H1 (cell line): ENCODE measurements at places on chromosomes 6 and 20. TPM values are rescaled to one million over a fixed set of nuclear protein-coding genes. Genes with fewer than 3 reads are reported as not detected.

HEY2 gene
- total RNA-seq, result 16.2 and 17.7 TPM in 2 replicates

CCN2 gene
- 105 and 107 TPM in 2 replicates for total RNA-seq

TRIM15 gene
- total RNA-seq, result 0.48 and 0.54 TPM in 2 replicates

PGK2 gene
- not detected in 2 replicates for total RNA-seq

OR2H2 gene
- not detected in 2 replicates for total RNA-seq

TMEM30A gene
- total RNA-seq, result 65.8 and 71.0 TPM in 2 replicates

CDSN gene
- total RNA-seq, result not detected in 2 replicates

SLC17A3 gene
- not detected in 2 replicates for total RNA-seq

TBXT gene
- 0.24 and 0.25 TPM in 2 replicates for total RNA-seq

BMP5 gene
- total RNA-seq, result not detected in 2 replicates

BMP7 gene
- total RNA-seq, result 7.2 and 9.2 TPM in 2 replicates

DNA sequence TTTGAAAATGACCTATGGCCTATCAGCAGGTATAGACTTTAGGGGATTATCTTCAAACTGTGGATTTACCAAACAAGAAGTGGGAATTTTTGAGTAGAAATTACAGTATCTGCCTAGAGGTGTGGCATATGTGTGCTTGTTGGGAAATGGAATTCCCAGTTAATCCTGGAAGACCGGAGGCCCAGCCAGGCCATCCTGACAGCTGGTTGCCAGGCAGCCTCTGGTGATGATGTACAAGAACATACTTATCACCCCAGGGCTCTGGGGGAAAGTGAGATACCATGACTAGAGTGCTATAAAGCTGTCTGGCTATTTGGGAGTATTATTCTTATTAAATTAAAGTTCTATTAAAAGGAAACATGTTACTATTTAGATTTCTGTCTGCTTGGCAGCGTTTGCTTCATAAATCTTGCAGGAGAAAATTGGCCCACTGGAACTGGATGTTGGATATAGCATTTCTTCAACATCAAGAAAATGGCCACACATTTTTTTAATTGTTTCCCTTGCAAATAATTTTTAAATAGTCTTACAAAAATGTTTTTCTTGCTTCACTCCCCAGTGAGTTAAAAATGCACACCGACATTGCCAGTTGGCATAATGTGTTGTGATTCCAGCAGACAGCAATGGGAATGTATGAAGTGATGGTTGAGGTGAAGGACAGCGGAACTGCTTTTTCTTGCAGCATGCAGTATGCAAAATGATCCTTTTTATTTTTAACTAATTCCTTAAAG, 187.8 kb downstream of the MYLK4 start:
- no peak for DNase-seq

GRCh38 chr6:156688620-156688971, 88.6 kb upstream of the ARID1B start:
- no peak for DNase-seq

- no peak for DNase-seq
These were observed 509.9 kb upstream of the ID4 start for GRCh38 chr6:19327241-19327640.

DNA sequence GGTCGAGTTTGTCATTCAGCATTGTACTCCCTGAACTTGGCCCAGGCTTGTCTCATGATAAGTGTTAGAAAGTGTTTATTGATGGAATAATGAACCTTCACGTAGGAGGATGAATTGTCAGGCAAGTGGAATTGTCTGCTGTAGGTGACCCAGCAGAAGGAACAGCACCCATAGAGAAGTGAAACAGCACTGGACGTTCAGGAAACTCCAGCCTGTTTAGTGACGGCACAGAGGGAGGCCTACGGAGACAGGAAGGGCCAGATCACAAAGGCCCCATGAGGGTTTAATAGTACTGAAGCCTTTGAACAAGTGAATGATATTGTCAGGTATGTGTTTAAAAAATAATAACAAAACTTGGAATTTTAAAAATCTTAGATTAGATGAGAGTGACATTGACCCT, 2.9 kb downstream of the STX11 start:
- no peak for DNase-seq

- DNase-seq, result no peak
These were observed 174.5 kb downstream of the CD83 start for GRCh38 chr6:14292119-14292518.

DNA sequence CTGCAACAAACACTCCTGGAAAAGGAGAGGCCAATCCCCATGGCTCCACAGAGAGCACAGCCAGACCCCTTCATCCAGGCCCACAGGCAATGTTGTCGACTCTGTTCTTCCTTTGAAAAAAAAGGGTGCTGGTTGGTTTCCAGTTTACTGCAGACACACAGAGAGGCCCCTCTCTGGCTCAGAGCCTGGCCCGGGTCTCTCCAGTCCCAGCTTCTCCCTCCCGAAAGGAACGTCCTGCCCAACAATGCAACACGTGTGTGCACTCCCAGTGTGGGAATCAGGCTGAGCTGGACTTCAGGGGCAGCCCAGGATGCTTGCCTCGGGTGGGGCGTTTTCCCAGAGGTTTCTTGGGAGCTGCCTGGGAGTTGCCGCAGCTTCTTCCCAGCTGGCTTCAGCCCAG, 4.5 kb upstream of the NKAIN4 start:
- DNase-seq, result no peak

DNA sequence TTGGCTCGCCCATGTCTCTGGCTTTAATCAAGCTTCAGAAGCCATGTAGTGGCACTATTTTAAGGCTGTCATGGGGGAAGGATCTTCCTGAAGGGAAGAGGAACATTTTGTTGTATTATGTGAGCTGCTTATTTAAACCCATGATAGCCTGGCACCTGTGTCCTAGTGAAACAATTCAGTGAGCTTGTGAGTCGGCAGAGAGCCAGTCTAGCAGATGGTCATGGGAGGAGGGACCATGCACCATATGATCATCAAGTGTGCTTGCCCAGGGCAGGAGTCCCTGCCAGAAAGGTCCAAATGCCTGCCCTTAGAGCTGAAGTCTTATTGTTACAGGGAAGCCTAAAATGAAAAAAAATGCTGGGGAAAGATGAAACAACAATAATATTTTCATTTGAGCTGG, 132.9 kb downstream of the PRDM13 start:
- DNase-seq, result no peak

DNA sequence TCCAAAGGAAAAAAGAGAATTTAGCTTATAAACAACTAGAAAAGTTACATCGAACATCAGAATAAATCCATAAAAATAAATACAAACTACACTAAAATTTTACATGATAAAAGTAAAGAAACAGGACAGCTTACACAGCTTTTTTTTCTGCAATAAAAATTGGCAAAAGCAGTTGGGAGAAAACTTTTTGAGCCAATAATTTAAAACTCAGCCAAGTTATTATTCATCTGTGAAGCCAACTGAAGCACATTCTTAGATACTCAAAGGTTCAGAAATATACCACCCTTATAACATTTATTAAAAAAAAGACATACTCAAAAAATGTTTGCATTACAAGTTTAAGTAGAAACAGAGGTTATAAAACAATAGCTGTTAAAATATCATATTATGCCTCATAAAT, 23.7 kb upstream of the RSPO3 start:
- DNase-seq, result no peak

GRCh38 chr6:168101590-168102314, 22.7 kb upstream of the FRMD1 start:
- no peak for DNase-seq

GRCh38 chr6:77403424-77403823, 59.9 kb downstream of the HTR1B start:
- no peak for DNase-seq

DNA sequence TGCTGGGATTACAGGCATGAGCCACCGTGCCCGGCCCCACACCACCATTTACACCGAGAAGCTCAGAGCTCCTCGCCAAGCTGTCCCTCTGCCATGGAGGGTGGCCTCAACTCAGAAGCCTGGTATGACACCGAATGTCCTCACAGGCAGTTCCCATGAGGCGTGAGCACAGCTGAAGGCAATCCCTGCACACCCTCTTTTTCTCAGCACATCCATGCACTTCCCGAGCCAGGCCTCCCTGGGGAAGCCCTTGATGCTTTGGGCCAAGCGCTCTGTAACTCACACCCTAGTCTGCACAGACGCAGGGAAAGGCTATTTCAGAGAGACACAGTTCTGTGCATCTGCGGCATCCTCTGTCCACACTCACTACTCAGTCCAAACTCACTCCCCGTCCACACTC, 18.4 kb downstream of the THBS2 start:
- no peak for DNase-seq

- DNase-seq, result peak; percentile 27
These were observed 72.4 kb upstream of the BACH2 start for GRCh38 chr6:90369024-90369519.

DNA sequence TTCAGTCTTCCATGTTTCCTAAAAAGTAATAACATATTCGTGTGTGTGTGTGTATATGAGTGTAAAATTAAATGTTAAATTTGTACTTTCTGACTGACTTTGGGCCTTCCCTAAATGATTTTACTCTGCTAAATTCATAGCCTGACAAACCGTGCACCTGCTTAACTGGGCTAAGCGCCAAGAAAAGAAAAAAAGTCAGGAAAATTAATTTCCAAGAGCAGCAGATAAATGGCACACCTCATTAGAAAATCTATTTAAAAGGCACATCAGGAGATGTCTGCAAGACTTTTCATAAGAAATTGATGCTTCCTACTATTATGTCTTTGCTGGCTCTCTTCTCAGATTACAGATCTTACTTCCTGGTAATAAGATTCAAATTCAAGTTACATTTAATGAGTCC, 72.4 kb downstream of the TRDN start:
- no peak for DNase-seq

DNA sequence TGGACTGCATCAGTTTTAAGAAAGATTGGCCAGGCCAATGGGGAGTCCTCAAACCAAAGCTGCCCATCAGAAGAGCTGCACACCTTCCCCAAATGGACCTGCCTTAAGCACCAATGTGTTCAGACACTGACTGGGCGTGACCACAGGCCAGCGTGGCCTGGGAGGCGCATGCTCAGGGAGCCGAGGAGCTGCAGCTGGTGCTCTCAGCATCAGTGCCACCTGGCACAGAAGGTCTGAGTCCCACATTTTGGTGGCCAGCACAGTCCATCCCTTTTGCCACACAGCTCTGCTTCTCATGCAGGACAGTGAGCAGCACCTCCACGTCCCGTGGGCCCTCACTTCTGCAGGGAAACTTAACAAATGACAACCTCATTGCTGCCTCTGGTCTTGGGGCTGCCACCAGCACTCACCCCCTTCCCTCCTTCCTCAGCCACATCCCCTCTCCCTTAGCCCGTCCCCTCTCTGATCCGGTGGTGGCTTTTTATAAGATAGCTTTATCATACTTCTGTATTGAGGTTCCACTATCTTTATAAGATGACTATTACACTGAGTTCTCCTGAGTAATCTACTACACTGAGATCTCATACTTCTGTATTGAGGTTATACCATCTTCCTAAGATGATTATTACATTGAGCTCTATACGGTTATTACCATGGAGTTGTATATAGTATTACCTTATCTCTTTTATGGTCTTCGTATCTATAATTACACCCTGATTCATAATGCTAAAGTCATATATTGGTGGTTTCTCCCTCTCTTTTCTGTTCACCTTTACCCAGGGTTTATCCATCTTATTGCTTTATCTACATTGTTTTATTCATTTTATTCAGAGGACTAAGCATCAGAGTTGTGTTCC, 109.1 kb downstream of the TOX2 start:
- no peak for DNase-seq

DNA sequence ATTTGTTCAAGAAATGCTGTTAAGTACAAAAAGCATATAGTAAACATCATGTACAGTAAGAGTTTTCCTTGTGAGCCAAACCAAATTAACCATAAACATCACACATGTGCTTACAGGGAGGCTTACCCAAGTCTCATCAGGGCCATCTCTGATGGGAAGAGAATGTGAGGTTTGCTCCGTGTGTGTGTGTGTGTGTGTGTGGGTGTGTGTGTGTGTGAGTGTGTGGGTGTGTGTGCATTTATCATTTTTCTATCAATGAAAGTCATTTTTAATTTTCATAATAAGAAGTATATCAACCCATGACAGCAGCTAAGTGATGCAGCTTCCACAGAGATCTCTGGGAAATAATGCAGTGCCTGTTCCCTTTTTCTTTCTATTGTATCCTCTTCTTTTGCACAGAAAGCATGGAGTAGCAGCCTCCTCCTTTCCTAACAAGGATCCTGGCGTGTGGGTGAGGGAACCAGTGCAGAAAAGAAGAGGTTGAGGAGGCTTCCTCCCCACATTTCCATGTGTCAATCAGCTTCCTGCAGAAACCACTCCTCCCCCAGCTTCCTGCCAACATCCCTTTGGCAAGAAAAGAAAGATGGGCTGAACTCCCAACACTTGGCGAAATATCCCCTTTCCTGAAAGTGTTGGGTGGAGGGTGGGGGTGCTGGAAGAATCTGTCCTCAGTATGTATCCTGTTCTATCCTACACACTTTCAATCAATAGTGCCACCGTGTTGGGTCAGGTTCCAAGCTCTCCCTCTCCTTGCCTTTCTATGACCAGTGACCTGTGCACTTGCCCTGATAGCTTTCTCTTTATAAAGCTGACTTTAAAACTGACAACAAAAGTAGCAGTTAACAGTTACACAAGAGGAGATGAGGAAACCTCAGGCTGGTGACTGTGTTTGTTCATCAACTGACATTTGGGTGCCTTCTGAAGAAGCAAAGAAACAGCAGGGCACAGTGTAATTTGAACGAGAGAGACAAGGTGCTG, 251.8 kb upstream of the CITED2 start:
- no peak for DNase-seq

DNA sequence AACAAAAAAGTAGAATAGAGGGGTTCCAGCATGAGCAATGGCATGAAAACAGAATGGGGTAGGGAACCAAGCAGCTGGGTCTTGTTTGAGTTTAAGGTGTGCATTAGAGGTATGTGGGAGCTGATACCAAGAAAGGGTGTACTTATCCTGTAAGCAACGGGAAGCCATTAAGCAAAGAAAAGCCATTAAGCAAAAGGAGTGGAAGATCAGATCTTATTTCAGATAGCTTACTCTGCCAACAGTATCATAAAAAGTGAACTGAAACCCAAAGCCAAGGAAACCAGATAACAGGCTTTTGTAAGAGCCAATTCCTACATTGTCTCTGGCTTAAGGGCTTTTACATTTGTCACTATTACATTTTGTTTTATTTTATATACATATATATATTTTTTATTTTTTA, 21.3 kb upstream of the BEND6 start:
- DNase-seq, result no peak

GRCh38 chr6:108235127-108235526, 25.7 kb downstream of the SNX3 start:
- no peak for DNase-seq

DNA sequence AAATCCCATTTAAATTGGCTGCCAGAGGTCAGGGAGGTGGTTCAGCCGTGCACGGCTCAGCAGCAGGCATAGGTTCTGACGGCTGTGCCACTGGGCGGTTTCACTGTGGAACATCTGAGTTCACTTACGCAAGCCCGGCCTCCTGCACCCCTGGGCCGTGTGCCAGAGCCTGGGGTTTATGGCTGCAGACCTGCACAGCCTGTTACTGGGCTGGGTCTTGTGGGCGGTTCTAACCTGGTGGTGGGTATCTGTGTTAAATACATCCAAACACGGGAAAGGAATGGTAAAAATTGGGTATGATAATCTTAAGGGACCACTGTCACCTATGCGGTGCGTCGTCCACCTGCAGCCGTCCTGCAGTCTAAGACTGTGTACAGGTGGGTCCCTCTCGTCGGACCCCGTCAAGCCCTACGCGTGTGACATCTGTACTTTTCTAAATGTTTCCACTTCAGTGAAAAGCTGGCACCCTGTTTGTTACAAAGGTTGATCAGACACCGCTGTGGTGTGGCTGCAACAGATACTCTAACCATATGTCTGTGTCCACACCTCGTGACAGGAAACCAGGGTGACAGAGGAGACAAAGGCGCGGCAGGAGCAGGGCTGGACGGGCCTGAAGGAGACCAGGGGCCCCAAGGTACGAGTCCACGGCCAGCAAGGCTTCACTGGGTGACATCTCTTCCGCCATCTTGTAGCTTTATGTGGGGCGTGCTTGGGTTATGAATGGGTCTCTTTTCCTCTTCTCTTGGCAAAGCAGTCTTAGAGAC, 21.5 kb downstream of the COL9A3 start:
- DNase-seq, result no peak
